Type B pancreatic cell (in vitro differentiated cells): ENCODE measurements at places on chromosomes 7 and 10.

- no peak for DNase-seq
Measured at GRCh38 chr7:157404845-157405481, 68.2 kb downstream of the DNAJB6 start.

GRCh38 chr10:94683214-94684054 is at the start of gene CYP2C18:
CYP2C18 (plus strand) TSS chr10:94683729; CDS start chr10:94683820, 91 bp downstream.
- DNase-seq, result no peak

GRCh38 chr7:137846827-137847567 is at the start of gene DGKI:
DGKI (minus strand) TSS chr7:137846974.
- DNase-seq, result peak; percentile 72

DNA sequence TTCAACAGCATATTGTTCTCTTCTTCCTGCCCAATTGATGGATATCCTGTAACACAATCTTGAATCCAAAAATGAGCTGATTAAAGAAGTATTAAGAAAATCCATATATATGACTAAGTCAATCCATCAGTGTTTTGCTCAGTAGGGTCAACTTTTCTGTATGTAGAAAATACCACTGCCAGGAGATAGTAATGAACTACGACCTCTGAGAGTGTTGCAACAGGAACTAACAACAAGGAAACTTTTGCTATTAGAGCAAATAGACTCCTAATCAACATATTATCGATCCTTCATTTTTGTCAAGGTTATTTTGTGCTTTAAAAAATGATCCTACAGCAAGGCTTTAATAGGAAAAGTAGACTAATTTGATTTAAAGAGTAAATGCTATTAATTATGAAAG is 405.3 kb upstream of the ETV1 start:
- no peak for DNase-seq

DNA sequence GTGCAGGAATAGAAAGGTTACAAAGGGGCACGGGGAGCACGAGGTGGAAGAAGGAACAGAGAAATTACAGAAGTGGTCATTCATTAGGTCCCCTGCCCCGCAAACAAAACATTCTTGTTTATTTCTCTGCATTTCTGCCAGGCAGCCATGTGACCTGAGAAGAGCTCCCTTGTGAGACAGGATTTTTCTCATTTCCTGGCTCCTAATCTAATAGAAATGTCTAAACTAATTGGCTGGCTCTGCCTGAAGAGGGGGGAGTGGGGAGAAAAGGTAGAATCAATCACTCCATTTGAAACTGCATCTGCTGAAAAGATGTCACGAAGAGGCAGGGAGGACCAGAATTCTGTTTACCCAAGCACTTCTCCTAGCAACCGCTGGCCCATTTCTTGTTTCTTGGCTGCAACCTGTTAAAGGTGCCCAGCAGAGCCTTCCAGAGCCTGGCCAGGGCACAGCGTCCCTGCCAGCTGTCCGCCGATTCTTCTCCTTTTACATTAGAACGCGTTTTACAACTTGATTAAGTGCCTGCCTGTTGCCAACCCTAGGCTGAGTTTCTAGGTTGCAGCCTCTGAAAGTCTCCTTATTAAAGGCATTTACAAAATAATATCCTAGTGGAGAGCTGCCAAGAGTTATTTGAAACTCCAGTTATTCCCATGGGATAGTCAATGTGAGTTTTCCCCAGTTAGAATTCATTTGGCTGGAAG is 1227.6 kb downstream of the TYW1 start:
- DNase-seq, result no peak

GRCh38 chr7:78125884-78126283 is 327.3 kb downstream of the PHTF2 start:
- no peak for DNase-seq

GRCh38 chr7:139618482-139619366 is 95.2 kb downstream of the CLEC2L start:
- DNase-seq, result no peak

DNA sequence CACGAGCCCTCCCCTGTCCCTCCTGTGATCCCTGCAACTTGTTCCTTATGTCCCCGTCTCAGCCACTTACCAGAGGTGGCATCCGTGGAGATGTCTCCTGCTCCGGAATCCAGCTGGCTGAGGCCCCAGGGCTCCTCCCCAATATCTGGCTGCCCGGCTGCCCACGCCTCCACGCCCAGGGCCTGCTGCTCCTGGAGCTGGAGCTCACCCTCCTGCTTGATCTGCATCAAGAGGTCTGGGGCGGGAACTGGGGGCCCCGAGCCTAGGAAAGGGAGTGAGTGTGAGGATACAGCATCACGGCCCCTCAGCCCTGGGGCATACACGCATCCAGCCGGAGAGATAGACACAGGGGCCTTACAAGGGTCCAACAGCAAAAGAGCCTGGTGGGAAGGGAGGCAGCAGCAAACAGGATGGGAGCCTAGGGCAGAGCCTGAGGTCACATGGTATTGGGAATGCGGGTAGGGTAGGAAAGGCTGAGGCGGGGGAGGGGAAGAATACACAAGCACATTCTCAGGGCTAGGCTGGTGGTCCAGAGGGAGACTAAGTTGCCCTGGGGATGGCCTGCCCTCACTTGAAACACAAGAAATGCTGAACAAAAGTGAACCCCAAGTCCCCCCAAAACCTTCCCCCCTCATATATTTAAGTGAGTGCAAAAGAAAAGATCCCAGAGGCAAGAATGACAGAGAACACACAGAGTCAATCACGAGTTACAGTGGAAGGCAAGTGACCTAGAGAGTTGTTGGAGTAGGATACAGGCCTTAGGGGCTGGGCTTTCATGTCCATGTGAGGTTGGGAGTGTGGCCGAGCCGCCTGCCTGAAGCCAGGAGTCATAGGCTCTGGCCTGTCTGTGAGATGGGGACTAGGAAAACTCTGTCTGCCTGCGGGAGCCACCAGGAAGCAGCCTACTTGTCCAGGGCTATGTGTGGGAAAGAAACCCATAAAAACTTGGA is 16.9 kb upstream of the ZNF777 start:
- DNase-seq, result peak; percentile 62

DNA sequence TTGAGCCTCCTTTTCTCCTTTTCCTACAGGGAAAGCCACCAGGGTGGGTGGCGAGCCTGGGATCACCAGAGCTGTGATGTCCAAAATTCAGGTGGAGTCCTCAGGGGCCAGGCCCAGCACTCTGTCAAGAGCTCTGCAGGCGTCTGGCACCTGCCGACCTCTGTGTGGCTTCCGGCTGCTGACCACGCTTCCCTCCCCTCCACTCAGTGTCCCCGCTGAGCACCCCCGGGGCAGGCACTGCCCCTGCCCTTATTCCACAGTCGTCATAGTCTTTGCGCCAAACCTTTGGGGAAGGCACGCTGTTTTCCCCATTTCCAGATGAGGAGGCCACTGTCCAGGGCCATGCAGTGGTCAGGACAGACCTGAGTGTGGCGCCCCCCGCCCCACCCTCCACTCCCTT is 7.5 kb downstream of the MTG1 start:
- peak; percentile 34 for DNase-seq

DNA sequence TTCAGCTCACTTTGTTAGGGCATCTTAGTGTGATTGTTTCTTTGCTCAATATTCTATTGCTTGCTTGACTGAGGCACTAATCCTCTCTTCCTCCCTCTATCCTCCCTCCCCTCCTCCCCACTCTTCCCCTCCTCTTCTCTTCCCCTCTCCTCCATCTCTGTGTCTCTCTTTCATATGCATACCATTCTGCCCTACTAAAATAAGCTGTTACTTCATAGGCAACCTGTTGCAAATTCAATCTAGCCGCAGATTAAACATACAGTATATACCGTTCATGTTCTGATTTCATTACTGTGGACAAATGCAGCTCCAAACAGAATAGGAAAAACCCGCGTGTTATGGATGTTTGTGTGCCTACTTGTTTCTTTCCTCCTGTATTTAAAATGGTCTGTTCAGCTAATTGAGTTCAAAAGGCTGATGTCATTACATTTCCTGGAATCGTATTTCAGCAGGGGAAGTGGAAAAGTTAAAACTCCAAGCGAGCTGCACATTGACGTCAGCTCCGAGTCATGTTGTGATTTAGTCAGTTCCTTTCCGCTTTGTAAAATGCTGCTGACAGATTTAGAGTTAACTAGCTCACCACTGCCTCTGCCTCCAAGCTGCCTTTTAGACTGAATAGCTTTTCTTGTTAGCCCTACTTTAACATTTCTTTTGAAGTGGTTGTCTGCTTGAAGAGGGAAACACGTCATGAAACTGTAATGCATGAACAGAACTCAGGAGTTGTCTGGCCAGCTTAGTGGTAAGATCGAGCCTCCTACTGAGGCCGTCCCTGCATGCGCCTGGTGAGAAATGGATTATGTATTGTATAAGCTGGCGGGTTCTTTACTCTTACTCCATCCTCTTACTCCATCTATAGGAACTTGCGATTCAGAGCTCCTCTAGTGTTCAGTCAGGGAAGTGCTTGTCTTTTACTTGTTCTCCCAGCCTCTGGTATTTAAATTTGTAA is 69.0 kb downstream of the CREM start:
- no peak for DNase-seq

DNA sequence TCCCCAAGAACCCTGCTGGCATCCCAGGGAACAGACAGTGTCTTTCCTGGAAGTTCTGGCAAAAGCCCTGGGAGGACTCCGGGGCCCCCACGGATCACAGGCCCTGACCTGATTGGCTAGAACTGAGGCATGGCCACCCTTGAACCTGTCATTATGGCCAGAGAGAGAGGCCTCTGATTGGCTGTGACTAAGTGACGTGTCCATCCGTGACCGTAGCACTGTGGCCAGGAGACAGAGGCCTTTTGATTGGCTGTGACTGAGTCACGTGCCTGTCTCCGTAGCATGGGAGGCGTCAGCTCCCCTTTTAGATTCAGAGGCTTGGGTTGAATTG is 163.8 kb downstream of the RGS10 start:
- DNase-seq, result no peak

DNA sequence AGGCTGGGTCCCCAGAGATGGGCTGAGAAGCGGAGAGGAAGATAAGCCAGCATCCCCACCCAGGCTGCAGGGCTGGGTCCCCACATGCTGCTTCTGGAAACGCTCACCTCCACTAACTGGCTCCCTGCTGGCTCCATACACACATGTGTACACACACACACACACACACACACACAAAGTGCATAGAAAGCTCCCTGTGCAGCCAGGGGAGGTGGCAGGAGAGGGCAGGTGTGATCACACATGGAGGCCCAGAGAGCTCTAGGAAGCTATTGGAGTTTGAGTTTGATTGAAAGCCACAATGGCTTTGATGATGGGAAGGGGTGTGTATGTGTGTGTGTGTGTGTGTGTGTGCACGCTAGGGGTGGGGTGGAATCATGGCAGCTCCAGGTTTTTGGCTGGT is 29.3 kb downstream of the CXCL12 start:
- no peak for DNase-seq

DNA sequence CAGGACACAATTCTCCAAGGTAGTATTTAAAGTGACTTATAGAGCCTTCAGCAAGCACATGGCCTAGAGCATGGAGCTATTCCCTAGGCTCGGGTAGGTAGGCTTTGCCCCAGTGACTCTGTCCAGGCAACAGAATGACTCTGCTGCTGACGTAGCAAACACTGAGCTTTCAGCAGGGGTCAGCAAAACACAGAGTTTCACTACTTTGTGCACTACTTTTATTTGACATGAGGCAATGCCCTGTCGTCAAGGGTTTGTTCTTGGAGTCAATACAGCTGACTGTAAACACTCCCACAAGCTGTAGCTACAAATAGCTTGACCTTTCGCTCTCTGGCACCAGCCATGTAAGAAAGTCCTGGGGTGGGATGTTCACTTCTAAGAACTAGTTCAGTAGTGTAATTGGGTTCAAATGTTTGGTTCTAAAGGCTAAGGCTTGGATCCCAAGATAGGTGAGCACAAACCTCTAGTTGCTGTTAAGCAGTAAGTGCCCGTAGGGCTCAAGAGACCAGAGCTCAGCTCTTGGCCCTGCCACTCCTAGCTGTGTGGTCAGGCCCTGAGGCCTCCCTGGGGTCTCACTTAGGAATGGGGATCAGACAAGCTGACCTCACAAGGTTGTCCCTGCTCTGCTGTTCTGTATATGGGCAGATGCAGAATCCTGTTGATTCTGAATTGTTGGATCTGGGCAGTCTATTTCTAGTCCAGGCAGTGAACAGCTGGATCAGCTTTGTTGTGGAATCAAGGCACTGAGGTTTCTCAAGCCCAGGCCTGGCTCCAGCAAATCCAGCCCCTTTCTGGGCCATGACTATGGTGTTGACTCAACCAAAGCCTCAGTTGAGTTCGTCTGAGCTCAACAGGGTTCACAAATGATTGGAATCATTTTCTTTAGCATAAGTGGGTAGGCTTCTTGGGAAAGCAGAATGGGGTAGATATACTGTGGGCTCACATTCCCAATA is 10.7 kb downstream of the NODAL start:
- DNase-seq, result peak; percentile 51

GRCh38 chr7:100895701-100895955 is at the start of gene ACHE:
ACHE (minus strand) TSS chr7:100895888; CDS start chr7:100894232, 1,656 bp downstream.
- DNase-seq, result no peak

GRCh38 chr7:17903337-17903736 is 37.0 kb downstream of the SNX13 start:
- DNase-seq, result no peak

DNA sequence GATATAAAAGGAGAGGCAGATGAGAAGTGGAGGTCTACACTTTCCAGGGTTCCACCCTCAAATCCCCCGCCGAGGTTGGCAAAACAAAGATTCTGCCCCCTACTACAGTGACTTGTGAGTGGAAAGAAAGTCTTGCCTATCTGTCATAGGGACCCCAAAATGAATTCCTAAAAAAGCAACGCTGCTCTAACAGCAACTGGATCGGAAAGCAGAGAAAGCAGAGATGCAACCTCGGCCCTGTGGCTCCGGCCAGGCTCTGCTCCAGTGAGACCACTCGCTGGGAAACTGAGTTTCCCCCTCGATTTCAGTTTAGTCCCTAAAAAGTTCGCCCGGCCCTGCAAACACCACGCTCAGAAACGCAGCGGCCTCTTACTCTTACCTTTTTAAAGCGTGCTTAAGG is 297.9 kb upstream of the NFE2L3 start:
- DNase-seq, result no peak

DNA sequence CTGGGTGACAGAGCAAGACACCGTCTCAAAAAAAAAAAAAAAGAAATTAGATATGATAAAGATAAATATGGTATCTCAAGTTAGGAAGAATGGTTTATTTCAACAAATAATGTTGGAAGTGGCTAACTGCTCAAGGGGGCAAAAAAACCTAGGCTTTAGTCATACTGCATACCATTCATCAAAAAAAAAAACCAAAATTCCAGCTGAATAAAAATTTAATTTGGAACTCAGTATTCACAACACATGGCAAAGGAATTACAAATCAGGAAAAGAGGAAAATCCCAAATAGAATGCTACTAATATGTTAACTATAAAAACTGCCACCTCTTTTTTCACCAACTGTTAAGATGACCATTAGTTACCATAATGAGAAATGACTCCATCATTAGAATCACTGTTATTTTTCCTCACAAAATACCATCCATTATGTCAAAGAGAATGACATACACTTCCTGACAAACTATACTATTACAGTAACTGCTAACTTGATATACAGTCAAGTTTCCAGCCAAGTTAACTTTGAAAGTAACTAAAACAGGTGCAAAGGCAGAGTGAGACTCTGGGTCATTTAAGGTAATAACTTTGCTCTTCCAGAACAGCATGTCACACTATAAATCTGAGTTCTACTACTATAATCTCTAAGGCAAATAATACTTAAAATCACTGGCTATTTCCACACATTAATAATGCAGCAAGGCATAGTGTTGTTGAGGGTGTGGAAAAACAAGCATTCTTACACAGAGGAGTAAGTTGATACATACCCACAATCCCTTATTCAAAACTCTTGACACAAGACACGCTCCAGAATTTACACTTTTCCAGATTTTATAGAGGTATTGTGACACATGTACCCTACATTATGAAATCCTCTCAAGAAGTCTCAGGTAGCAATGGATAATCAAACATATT is 10.2 kb downstream of the KBTBD2 start:
- no peak for DNase-seq

GRCh38 chr10:122546242-122546641 is 14.3 kb upstream of the DMBT1 start:
- no peak for DNase-seq
